Suppressor macrophage treated with lipopolysaccharide for 1 hour (primary cell): ENCODE measurements at places on chromosomes 12 and 14.

DNA sequence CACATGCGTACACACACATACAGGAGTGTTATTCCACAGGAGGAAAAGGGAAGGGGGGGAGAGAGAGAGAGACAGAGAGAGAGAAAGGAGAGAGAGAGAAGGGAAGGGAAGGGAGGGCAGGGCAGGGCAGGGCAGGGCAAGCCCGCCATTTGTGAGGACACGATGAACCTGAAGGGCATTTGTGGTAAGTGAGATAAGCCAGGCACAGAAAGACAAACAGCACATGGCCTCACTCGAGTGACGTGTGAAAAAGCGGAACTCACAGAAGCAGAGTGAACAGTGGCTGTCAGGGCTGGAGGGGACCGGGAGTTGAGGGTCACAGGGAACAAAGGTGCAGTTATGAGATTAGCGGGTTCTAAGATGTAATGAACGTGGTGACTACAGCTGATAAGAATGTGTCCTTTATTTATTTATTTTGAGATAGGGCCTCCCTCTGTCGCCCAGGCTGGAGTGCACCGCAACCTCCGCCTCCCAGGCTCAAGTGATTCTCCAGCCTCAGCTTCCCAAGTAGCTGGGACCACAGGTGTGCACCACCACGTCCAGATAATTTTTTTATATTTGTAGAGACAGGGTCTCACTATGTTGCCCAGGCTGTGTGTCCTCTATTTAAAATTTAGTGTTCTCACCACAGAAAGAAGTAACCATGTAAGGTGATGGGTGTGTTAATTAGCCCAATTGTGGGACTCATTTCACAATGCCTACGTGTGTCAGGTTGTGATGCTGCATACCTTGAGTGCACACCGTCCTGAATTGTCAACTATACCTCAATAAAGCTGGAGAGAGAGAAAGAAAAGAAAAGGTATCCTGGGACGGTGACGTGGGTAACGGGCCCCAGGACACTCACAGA, 18.7 kb upstream of the FBRSL1 start:
- peak; percentile 66 for DNase-seq

DNA sequence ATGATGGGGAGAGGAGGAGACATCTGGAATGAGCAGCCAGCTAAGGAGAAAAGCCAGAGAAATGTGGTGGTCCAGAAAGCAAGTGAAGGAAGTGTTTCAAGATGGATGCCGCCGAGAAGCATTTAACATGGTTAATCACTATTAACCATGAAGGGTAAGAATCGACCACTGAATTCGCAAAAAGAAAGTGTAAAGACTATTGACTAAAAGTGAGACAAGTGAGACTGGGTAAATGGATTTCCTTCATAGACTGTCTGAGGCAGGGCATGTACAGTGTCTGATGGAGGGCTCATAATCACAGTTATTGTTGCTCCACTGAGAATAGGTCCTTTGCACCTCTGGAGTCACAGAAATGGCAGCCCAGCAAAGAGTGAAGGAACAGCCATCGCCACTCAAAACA, 25.3 kb upstream of the CLMN start:
- no peak for DNase-seq

GRCh38 chr12:129887101-129887500, 16.7 kb downstream of the TMEM132D start:
- DNase-seq: no peak

DNA sequence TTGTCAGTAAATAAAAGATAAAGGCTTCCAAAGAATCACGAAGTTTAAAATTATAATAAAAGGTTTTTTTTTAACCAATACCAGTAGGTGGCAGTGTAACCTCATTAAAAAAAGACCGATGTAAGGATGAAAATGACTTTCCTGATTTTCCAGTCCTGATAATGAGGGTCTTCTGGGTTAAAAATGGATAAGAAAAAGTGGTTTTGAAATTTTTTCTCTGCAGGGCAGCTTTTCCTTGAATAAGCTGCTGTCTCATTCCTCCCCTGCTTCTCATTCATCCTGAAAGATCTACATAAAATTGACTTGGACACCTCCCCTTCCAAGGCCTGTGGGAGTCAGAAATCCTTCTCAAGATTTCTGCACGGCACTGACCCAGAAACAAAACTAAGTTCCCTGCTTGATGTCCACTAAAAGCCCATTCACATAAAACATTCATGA, 58.9 kb upstream of the FBXO33 start:
- peak; percentile 59 for DNase-seq

- DNase-seq: peak; percentile 87
Observed at GRCh38 chr14:93317875-93318807, 14.7 kb downstream of the BTBD7 start.

DNA sequence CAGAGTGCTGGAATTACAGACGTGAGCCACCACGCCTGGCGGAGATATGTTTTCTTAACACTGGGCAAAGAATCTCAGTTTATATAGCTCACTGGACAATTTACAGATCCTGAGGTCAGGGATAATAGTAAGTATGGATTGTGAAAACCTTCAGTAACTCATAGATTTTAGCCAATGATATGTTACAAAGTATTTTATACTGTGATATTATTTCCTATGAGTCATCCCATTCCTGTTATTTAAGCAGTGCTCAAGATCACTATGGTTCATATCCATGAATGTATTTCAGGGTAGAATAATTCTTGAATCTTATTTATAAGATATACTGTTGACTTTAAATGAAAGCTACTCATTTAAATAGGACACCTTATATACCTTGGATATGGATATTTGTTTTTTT, 107.2 kb downstream of the RAD51B start:
- DNase-seq: no peak

DNA sequence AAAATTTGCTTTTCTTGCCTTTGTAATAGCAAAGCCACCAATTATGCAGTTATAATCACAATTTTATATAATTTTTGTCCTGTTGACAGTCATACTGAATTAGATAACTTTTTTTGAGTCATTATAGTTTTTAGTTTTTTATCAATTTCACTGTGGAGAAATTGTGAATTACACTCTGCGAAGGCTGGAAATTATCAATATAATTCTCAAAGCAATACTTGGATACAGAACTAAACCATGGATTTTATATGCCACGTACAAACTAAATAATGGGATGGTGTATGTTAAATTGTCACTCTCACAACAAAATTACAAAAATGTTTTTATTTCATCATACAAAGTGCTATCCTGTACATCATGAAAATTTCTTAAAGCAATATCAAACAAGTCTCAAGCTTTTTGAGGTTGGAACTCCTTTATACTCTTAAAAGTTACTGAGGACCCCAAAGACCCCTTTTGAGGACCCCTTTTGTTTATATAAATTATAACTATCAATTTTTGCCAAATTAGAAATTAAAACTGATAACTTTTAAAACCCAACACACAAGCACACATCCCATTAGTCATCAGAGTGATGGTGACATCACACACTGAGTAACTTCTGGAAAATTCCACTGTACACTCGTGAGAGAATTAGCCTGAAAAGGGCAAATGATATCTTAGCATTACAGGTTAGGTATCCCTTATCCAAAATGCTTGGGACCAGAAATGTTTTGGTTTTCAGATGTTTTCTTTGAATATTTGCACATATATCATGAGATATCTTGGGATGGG, 19.8 kb upstream of the AQP2 start:
- peak; percentile 90 for DNase-seq

GRCh38 chr14:74911704-74912103, 11.4 kb downstream of the RPS6KL1 start:
- no peak for DNase-seq
